ENCODE measurements at places on chromosomes 7 and 10.

DNA sequence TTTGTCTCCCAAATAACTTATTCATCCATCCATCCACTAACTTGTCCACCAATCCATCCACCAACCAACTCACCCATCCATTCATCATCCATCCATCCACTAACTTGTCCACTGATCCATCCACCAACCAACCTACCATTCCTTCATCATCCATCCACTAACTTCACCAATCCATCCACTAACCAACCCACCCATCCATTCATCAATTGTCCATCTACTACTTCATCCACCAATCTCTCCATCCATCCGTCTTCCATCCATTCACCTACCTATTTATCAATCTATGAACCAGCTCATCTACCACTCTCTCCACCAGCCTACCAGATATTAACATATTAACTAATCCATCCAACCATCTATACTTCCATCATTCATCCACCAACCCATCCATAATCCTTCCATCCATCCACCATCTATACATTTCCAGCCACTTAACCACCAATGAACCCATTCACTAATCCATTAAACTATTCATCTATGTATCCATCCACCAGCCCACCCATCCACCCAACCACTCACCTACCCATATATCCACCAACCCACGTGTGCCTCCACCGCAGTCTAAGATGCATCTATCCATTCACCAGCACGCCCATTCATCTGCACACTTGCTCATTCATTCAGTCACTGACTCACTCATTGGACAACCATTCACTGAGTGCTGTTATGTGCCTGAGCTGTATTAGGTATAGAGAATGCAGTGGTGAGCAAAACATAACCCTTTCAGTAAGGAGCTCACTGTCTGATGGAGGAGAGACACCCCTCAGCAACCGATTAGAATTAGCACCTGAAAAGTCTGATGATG lies 19.8 kb upstream of the TBL2 start:
- no peak for DNase-seq

DNA sequence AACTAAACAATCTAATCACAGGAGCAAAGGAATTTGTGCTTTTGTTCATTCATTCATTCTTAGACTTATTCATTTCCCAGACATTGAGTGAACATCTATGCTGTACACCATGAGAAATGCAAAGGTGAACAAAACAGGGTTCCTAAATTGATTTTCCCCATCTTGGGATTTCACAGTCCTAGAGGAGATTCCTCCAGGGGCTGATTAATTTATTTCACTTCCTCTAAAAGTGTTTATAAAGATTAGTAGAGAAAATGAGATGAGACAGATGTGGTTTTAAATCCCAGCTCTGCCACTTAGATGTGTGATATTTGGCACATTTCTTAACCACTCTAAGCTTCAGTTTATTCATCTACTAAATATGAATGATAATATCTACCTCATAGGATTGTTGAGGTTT lies 8.9 kb downstream of the CCDC71L start:
- DNase-seq = no peak

GRCh38 chr7:151409667-151410404 lies at the start of gene WDR86:
Gene WDR86, minus strand, starts transcription at chr7:151410038. Its CDS starts 449 bp downstream, at chr7:151409589.
- DNase-seq = no peak

DNA sequence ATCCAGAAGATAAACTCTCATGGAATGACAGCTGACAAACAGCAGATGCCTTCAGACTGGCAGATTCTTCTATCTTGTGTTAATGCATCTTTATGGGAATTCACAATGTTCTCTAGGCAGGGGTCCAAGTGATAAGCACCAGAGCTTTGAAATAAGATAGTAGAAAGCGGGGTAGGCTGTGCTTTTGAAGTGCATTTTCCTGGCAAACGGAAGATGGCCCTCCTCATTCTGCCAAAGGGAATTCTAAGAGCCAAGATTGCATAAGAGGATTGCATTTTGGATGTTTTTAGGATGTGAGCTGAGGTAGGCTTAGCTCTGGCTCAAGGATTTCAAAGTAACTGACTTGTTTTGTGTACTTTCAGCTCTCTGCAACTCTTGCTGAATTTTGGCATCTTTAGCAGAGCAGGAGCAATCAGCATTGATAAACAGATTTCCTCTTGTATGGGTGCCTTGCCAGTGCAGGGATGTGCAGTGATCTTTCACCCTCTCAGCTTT lies 298.5 kb upstream of the KLF6 start:
- DNase-seq = no peak

- no peak for DNase-seq
Observed at GRCh38 chr7:1544896-1545416, 11.0 kb downstream of the TMEM184A start.

Measured in stimulated activated CD4-positive, alpha-beta T cell treated with anti-CD3 and anti-CD28 coated beads, Interleukin-4, amount 100 ng/mL, for 1 hour (primary cell).